NCI-H1417 treated with DMSO at 0.1 percent for 48 hours (cell line): ENCODE measurements at places on chromosomes 2 and 18.

GRCh38 chr2:145329971-145330370, 810.1 kb upstream of the ZEB2 start:
- DNase-seq: no peak

DNA sequence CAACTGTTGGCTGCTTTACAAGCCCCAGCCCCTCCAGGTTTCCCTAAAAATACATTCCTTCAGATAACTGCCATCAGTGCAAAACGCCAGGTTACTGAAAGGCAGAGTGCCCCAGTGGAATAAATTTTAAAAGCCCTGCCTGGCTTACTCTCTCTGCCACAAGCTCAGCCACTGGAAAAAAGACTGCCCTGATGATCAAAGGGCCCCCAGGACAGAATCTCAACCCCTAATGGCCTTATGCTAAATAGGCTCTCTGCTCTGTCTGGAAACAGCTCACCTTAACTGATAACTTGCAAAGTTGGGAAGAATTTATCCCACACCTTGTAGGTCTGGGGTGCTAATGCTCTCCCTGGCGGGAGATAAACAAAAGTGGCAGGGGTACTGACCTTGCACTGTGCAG, 33.9 kb downstream of the CFAP53 start:
- DNase-seq: no peak

DNA sequence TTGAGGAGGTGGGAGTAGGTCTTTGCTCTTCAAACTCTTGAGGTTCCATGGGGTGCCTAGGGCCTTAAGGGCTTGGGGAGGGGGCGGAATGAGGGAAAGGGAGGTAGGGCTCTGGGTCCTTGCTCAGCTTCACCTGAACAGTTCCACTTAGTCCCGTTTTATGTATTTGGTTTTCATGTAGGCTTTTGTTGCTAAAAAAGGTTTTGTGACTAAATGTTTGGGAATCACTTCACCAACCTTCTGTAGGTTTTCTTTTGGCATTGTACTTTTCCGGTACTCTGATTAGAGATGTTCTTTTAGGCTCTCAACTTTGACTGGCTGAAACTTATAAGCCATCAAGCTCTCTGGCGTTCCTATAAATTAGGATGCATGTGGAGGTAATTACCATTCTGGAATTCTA, 108.1 kb downstream of the MYCN start:
- DNase-seq: no peak

DNA sequence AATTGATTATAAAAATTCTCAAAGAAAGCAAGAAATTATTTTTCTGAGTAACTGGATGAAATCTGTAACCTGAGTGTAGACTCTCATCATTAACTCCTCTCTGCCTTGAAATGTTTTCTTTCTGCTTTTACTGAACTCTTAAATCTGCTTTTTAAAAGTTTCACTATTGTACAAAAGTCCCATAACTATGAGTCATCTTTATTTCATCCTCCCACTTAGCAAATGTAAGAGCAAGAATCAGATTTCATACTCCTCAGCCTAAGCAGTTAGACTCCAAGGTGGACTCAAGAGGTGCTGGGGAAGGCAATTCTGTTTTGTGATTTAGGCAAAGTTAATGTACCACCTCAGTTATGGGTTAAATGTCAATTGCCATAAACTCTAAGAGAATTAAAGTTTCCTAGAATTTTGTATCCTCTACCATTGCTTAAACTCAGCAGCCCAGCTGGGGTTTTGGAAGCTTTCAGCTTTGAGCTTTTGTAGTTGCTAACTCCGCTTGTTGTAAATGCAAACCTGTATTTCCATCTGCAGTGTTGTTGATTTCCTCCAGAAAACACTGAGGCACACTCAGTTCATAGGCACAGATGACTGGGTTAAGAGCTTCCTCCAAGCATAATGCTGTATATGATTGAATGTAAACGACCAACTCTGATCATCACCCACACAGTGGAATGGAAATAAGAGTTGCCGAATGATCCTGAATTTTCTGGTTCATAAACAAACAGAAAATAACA, 268.8 kb downstream of the ARHGAP15 start:
- DNase-seq: no peak

- no peak for DNase-seq
Observed at GRCh38 chr2:26898480-26899078, 50.6 kb downstream of the DPYSL5 start.

DNA sequence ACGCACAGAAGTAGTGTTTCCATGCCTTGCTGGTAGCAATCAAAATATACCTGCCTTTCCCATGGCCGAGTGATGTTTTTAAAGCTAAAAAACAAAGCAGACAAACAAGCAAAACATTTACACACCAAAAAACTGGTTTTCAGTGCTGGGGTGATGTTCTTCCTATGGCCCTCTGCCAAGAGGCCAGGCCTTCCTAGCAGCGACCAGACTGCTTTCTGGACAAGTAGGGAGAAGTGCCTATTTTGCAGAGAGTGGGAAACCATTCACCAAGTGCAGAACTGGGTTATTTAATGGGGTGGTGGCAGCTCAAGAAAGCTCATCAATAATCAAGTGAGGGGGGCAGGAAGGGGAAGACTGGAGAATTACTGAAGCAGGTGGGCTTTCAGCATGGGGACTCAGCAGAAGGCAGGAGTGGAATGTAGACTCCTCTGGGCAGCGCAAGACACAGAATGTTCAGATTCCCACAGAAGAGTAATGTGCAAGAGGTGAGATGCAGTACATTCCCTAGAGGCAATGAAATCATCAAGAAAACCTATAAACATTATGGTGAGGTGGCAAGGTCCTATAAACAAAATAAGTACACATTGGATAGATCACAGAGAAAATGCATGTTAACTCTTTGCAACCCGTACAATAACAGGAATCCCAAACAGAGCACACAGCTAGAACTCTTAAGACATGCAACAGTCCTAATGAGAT, 44.0 kb downstream of the CPO start:
- DNase-seq: no peak

DNA sequence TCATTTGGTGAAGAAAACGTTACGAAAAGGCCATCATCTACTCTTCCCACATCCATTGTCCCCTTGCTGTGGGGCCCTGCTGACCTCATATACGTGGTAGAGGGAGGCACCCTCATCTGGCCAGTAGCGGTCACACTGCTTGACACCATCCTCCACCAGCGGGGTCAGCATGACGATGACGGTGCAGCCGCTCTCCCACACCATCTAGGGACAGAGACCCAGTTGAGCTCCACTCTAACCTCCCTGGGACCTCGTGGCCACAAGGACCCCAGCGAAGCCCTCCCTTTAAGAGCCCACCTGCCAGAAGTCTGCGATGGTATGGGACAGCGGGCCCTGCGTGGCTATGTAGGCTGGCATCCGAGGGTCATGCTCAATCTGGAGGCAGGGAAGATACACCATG, 13.1 kb downstream of the PTPRN start:
- DNase-seq: no peak

DNA sequence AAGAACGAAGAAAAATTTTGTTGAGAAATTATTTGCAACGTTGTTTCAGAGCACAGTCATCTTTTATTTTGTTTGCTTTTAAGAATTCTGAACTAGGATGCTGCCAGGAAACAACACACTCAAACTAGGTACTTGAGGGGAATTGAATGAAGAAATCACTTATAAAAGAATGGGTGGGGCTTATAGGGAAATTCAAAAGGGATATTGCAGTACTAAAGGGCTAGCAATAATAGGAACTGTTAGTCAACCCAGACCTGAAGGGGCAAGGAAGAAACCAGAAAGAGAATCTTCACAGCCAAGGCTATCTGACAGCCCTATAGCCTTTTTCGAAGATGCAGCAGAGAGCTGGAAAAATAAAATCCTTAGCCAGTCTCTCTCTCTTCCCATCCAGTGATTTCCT, 179.3 kb downstream of the RPRM start:
- no peak for DNase-seq

DNA sequence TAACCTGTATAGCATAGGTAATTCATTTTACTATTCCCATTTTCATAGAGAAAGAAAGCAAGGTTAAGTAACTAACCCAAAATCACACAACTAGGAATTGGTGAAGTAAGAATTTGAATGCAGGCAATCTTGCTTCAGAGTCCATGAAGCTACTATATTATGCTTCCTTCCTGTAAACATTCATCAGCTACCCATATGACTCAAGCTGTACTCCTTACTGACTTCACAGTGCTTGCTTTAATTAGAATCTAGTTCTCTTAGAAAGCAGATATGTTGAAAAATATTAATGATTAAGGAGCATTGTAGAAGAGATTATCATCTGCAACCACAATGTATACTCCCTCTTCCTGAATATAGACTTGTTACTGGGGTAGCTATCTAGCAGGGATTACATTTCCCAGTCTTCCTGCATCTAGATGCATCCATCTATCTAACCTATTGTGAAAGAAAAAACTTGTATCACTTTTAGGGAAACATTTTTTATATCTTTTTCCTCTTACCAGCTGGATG, 961.6 kb upstream of the CHAC2 start:
- DNase-seq: no peak

GRCh38 chr18:48186131-48186766, 222.9 kb downstream of the ZBTB7C start:
- DNase-seq: peak; percentile 26

- no peak for DNase-seq
Observed at GRCh38 chr2:9493478-9493877, 19.1 kb downstream of the IAH1 start.

GRCh38 chr2:224433442-224433841, 31.5 kb upstream of the FAM124B start:
- no peak for DNase-seq

- DNase-seq: no peak
Observed at GRCh38 chr2:34069604-34070003, 470.5 kb upstream of the FAM98A start.

GRCh38 chr2:56464613-56465012, 280.8 kb downstream of the CCDC85A start:
- no peak for DNase-seq

GRCh38 chr2:215900203-215900611, 113.1 kb downstream of the MREG start:
- DNase-seq: no peak

DNA sequence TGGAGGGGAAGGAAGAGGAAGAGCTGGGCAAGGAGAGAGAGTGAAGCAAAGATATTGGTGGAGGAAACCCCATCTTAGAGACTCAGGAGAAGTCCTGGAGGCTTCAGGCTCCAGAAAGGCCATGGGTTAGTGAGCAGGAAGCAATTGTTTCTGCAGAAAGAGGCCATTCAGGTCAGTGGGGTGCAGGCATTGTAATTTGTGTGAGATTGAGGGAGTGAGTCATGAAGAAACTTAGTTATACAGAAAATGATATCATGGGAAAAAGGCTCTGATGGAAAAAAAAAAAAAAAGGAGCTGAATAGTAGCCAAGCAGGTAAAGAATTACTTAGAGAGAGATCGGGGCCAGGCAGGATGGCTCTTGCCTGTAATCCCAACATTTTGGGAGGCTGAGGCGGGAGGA, 4.0 kb downstream of the EMILIN2 start:
- DNase-seq: no peak

DNA sequence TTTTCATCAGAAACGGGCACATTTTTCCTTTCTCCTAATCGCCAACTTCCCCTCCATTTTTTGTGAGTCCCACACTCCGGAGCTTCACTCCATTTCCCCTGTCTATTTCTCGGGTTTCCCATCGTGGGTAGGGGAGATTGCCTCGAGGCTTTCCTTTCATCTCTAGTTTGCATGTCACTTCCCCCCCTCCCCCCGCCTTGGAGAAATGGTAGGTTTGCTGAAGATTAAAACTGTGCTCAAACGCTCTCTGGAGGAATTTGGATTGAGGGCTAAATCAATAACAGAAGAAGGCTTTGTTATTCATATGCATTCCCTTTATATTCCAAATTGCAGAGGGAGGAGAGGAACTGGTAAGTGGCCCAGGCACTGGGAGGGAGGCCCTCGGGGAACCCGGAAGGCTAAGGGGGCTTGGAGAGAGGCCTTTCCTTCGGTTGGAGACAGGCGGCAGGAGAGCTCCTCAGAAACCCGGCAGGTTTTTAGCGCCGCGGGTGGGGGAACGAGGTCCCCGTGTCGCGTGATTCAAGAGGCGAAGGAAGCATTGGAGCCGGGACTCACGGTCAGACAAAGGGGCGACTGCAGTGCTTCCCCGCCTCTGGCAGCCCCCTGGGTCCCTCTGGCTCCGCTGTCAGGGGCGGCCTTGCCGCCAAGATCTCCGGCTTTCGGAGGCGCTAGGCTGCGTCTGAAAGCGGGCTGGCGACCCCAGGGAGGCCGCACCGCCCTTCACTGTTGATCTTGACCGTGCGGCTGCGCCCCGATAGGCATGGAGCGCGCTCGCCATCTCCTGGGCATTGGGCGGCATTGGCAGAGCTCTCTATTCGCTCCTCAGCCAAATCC, 2.4 kb upstream of the HOXD12 start:
- peak; percentile 74 for DNase-seq

- DNase-seq: no peak
Observed at GRCh38 chr2:177537636-177538035, 145.1 kb downstream of the AGPS start.

- no peak for DNase-seq
Observed at GRCh38 chr2:95328358-95329125, 31.4 kb downstream of the KCNIP3 start.

DNA sequence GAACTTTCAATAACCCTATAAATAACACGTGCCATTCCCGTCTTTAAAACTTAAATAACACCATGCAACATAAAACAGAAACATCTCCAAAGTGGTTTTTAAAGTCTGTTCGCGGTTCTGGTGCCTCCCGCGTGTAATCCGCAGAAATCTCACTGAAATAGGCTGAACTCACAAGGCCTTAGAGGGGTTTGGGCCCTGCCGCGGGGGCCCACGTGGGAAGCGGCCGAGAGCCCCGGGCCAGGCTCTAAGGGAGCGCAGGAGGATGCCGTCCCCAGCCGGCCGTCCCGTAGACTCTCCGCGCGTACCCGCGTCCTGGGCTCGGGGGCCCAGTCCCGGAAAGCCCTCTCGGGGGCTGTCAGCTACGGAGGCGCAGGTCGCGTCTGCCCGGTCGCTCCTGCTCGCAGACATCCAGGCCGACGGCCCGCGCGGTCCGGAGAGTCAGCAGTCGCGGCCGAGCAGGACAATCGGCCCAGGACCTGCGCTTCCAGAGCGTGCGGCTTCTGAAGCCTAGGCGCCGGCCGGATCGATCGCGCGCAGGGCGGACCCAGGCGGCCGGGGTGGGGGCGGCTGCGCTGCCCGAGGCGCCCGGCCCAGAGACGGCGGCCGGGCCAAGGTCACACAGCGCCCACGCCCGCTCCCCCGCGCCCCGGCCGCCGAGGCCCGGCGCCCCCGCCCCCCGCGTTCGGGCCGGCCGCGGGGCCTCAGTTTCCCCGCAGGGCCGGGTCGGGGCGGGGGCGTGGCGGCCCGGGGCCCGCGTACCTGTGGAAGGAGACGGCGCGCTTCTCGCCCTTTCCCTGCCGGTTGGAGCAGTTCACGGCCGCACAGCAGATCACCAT, 558 bp downstream of the THAP4 start:
- DNase-seq: no peak

- DNase-seq: no peak
Observed at GRCh38 chr2:143499061-143499460, 369.8 kb downstream of the ARHGAP15 start.

GRCh38 chr2:1283871-1284270, 129.4 kb upstream of the TPO start:
- no peak for DNase-seq

DNA sequence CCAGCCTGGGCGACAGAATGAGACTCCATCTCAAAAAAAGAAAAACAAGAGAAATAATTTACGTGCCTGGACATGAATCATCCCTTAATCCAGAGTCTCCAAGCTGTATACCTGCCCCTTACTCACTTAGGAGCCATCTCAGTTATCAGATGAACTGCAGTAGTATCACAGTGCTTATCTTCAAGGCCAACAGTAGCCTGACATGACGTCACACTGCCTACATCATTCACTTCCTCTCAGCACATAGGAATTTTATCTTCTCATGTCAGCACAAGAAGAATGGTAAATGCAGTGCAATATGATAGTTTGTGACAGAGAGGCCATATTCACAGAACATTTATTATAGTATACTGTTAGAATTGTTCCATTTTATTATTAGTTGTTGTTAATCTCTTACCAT, 216.6 kb downstream of the SS18 start:
- no peak for DNase-seq
